ENCODE measurements at places on chromosomes 13 and 19.

DNA sequence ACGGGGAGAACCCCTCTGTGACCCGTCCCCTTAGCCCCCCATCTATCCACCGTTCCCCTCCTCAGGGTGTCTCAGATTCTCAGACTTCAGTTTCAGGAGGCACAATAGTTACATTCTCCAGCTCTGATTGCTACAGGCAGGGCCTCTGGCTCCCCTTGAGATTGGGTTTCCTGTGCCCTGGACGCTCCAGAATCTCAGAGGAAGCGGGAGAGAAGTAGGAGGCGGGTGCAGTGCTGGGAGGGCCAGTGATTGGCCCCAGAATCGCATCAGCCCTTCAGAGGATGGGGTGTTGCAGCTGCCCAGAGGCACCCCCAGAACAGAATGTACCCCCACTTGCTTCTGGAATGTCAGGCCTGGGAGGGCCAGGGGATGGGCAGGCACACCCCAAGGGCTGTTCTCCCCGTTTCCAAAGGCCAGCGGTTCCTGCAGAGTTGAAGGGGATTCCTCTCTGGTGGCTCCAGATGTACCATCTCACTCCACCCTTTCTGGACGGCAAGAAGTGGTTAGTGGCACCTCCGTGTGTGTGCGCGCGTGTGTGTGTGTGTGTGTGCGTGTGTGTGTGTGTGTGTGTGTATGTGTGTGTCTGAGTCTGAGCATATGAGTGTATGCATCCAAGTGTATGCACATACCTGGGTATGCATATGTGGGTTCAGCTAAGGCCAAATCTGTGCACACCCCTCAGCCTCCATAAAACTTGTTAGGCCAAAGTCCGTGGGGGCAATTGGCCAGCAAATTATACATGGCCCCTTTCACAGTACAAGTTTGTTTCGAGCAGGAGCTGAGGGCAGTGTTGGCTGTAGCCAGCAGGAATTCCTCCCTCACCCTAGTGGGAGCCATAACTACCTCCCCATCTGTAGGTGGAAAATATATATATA is 35.5 kb downstream of the LYL1 start:
- no peak for DNase-seq

DNA sequence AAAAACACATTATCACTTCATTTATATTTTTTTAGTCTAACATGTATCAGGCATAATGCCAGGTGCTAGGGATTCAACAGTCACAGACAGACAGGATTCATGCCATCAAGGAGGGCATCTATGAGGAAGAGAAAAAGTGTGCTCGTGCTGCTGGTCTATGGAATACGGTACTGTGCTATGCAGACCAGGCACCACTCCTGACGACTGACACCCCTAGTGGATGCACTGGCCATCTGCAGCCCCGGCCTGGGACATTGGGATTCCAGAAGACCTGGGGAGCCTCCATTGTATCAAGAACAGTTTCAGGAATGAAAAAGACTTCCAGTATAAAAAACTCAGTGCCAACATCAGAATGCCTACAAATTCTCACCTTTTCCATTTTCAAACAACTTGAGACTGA is 94.0 kb downstream of the KLF12 start:
- DNase-seq: peak; percentile 25

GRCh38 chr19:46902402-46902766 is 41.6 kb downstream of the ARHGAP35 start:
- no peak for DNase-seq

- DNase-seq: no peak
These were observed 103.8 kb downstream of the RGCC start for GRCh38 chr13:41561170-41561569.

DNA sequence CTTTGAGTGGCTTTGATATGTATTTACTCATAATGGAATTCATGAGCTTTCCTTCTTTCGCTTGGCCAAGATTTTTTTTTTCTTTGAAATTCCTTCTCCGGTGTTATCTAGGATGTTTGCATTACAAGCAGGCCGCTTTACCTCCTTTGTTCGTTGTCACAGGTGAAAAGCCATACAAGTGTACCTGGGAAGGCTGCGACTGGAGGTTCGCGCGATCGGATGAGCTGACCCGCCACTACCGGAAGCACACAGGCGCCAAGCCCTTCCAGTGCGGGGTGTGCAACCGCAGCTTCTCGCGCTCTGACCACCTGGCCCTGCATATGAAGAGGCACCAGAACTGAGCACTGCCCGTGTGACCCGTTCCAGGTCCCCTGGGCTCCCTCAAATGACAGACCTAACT is 16.7 kb downstream of the KLF5 start:
- DNase-seq: no peak

GRCh38 chr19:13091400-13092157 is 11.1 kb downstream of the LYL1 start:
- no peak for DNase-seq

DNA sequence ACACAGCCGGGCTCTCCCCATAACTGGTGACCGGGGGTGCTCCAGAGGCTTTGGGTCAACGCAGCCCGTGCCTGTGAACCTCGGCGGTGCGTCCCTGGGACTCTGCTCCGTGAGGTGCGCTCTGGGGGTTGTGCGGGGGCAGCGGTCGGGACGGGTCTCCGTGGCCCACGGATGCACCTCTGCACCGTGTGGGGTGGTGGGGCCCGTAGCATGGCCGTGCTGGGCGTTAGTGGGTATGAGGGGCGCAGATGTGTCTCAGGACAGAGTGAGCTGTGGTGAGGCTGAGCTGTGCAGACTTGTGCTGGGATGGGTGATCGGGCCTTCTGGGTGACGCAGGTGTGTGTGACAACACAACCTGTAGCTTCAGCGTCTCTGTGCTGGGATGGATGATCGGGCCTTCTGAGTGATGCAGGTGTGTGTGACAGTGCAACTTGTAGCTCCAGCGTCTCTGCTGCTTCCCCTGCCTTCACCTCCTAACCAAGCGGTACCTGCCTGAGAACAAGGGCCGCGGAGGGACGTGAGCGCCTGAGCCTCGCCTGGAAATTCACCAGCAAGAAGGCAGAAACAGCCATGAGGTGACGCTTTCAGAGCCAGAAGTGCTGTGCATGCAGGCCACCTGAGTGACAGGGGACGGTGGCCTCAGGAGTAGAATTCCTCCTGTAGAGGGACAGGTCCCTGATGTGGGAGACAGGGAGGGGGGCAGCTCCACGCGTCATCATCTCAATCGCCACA is 599 bp downstream of the ZNF331 start:
- no peak for DNase-seq

DNA sequence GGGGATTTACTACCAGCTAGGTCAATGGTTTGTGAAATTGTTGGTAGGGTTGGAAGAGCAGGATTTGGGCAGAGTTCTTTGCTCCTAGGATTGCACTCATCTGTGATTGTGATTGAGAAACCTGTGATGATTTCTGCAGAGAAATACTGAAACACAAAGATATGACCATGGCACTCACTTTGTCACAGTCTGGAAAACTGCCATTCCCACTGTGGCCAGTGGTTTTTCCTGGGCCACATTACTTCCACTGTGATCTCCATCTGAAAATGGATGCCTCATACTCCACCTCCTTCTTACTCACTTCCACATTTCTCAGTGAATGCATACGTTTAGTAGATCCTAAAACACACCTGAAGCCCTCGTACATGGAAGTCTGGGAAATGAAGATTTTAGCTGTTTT is 593.2 kb downstream of the LMO7 start:
- DNase-seq: no peak

GRCh38 chr19:29188289-29189032 is 24.5 kb downstream of the UQCRFS1 start:
- DNase-seq: no peak

DNA sequence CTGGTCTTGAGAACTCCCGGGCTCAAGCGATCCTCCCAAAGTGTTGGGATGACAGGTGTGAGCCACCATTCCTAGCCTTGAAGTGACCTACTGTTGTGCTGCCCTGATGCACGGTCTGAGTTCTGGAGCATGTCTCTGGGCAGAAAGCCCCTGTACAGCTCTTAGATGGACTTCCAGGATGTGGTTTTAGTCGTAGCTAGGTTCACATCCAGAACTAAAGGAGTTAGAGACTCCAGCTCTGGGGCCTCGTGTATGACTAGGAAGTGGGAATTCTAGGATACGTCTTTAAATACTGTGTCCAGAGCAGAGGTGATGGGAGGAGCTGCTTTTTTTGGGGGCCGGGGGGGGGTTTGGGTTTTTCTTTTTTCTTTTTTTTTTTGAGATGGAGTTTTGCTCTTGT is 12.2 kb downstream of the UPF1 start:
- DNase-seq: peak; percentile 19

DNA sequence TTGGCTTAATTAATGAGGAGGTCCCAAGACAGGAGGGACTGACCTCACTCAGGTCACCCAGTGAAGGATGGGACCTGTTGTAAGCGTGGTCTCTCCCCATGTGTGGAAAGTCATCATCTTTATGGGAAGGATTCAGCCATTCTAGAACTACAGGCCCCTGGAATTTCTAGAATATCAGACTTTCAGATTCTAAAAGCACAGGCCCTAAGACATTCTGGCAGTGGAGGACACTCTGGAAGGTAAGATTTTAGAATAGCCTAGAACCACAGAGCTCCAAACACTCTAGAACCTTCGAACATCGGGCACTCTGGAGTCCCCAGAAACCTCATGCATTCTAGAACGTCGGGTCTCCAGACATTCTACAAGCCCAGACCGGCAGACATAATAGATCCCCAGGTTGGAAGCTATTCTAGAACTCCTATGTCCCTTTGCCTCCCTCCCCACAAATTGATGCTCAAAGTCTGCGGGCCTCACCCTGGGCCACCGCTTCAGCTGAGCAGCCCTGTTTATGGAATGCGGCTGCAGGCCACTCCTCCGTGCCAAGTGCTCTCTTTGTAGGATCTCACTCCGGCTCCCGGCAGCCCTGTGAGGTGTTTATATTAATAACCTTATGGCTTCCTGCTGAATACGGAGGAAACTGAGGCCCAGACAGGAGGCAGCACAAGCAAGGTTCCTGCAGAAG is 1.9 kb upstream of the KLK15 start:
- no peak for DNase-seq

DNA sequence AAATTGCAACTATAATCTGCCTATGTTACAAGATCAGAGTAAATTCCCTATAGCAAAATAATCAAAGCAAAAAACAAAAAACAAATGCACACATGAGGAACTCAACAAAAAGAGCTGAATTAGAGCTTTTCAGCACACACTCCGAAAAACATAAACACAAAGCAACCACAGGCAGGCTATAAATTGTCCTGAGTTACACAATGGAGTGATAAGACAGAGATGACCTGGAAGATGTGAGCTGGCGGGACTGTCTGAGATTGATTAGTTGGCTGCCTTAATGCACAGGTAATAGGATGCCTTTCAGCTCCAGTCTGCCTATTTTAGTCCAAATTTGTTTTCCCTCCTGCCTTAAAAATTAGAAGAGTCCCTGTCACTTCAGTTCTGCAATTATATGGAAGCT is 159.0 kb upstream of the FNDC3A start:
- DNase-seq: no peak

DNA sequence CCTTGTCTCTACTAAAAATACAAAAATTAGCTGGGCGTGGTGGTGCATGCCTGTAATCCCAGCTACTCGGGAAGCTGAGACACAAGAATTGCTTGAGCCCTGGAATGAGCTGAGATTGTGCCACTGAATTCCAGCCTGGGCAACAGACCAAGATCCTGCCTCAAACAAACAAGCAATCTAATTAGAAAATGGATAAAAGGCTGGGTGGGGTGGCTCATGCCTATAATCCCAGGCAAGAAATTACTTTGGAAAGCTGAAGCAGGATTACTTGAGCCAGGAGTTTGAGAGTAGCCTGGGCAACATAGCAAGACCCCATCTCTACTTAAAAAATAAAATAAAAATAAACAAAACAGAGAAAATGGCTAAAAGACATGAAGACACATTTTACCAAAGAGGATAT is 77.0 kb downstream of the CAB39L start:
- DNase-seq: no peak

DNA sequence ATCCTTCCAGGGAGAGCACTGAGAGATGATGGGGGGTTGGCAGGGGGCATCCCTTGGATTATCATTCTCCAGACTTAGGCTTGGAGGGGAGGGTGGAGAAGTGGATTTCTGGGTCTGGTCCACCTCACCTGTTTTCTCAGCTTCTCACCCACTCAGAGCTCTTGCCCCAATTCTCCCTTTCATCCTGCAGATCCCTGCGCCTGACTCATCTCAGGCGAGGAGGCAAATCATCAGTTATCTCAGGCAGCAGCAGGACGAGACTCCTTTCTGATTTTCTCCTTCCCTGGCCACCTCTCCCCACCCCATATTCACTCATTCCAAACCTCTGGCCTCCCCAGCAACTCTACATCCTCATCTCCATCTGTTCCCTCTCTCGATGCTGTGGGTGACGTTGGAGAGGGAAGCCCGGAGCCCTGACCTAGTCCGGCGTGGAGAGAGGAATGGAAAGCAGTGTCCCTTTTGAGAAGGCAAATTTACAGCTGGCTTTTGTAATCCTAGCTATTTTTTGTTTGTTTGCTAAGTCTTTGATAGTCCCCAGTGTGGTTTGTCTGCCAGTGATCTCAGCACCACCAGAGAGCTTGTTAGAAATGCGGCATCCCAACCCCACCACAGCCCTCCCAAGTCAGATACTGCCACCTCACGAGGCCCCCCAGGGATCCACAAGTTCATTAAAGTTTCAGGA is 24.0 kb upstream of the TPT1 start:
- DNase-seq: no peak

DNA sequence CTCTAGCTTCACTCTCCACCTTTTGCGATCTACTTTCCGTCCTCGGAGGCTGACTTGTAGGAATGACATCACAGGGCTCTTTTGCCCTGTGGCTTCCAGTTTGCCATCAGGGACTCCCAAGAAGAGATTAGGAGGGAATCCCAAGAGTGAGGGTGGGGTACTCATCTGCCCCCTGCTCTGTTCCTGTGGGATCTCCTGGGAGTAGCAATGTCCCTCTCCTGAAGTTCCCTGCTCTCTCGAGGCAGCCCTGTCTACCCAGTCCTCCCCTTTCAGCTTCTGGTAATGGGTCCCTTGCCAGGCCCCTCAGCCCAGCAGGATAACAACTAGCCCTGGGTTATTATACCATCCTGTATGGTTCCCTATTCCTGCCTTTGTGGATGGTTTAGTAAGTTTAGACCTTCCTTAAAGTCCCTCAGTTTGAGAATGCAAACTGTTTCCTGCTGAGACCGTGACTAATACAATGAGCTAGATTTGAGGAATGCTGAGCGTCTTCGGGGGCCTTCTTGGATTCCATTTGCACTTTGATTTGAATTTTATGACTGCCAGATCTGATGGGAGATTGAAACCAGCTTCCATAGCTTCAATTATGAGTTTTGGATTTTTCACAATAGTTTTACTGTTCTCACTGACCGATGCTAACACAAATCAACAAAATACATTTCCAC is 73.7 kb upstream of the IPO5 start:
- DNase-seq: no peak

- peak; percentile 78 for DNase-seq
These were observed 9.7 kb downstream of the INAFM1 start for GRCh38 chr19:47284324-47284899.

- DNase-seq: no peak
These were observed 854.4 kb downstream of the PCDH9 start for GRCh38 chr13:66375756-66376155.

- DNase-seq: no peak
These were observed 117.2 kb downstream of the MIPEP start for GRCh38 chr13:23771956-23772355.

DNA sequence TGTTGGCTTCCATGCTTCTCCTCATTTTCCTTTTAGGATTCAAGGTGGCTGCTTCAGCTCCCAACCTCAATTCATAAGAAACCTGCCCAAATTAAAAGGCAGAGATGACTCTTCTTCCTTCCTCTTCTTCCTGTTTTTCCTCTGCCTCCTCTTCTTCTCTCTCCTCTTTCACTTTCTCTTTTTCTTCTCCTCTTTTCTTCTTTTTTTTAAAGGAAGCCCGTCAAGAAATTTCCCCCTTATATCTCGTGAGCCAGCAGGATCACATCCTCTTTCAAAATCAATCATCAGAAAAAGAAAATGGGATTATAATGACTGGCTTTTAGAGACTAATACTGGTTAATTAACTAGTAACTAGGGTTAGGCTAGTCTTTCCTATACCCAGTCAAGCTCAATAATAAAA is 220.3 kb downstream of the NBEA start:
- DNase-seq: no peak

Data from CD4-positive, alpha-beta T cell treated with Interleukin-17A for 1 hour (primary cell).